T-helper 9 cell (primary cell): ENCODE measurements at places on chromosomes 3 and 15.

GRCh38 chr15:100926258-100926657, 7.1 kb downstream of the LRRK1 start:
- no peak for DNase-seq

DNA sequence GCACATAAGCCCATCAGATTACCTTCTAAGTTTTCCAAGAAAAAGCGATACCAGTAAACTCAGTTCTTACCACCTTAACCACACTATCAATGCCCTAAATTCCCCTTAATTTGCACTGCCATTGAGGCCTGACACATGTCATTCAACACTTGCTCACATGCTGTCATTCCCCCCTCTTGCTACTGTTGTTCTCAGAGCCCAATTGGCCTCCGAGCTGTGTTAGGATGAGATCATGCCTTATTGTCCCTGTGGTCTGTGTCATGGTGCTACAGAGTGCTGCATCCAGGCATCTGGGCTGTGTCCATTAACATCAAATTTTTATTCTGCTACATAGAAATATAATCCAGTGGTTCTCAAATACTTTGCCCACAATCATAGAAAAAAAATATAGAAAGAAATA, 213.6 kb downstream of the SSR3 start:
- DNase-seq: no peak

DNA sequence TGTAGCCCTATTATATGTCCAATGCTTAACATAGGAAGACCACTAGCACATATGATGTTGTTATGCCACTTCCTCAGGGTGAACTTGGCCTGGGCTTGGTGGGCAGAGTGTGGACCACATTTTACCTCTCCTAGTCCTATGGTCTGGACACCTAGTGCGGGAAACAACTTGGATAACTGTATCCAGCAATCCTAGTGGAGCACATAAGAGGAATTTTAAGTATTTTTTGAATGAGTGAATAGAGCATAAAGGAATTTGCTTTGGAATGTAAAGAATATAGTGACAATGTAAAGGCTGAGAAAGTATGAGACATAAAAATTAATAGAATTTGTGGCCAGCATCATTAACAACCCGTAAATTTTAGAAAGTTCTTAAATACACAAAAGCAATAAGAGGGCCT, 528.9 kb downstream of the IGSF11 start:
- no peak for DNase-seq

- no peak for DNase-seq
Measured at GRCh38 chr3:87307805-87308204, 31.4 kb upstream of the POU1F1 start.

- no peak for DNase-seq
Measured at GRCh38 chr3:26559227-26559626, 63.3 kb upstream of the LRRC3B start.

DNA sequence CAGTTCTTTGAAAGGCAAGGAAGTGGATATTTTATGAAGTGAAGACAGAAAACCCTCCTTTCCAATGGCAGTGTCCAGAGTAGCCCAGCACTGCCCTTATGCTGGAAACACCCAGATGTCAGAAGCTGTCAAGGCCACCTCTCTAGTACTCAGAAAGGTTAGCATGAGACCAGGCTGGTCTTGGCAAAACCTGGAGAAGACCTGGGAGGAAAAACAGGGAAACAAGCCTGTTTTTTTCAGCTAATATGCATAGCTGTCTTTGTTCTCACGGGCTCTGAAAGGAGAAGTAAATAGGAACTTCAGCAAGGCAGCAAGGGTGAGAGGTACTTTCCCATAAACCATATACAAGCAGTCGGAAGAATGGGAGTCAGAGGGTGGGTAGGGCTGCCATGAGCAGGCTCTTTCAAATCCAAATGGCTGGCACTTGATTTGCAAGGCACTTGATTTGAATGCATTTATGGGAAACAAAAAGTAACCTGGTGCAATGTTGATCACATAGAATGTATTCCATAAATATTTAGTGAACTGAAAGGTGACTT, 55.8 kb downstream of the HEG1 start:
- DNase-seq: no peak

GRCh38 chr3:55402886-55403609, 84.1 kb downstream of the WNT5A start:
- DNase-seq: no peak

- DNase-seq: no peak
Measured at GRCh38 chr3:46667657-46668056, 25.8 kb downstream of the ALS2CL start.

DNA sequence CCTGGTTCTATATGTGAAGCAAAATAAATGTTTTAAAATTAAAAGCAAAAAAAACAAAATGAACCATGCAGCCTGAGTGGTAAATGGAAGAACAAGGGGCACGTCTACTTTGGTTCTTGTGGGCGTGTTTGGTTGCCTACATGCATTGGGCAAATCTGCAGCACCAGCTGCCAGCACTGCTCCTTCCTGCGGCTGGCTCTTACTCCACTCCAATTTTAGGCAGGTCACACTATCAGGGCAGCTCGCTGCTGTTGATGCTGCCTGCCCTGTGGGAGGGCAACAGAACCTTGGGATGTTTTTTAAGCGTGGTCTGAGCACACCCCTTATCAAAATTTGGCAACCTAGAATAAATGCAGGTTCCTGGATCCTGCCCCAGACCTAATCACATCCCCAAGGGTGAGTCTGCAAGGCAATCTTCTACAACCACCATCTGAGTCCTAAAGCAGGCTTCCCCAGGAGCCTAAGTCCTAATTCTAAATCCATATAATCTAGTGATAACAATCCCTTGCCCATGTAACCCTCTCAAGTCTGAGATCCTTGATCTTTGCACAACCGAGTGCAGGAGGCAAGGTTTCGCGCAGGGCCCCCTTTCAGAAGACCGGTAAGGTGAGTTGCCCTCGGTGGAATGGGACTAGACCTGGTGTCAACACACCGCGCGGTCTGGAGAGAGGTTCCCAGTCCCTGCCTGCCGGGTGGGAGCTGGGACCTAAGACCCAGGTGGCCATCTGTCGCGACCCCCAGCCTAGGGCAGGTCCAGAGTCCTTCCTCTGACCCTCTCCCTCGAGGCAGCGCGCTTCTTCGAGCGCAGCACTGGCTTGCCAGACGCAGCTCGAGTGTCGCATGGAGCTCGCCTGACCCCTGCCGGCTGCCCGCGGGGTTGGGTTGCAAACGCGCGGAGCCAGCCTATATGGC, 15.9 kb downstream of the IVD start:
- DNase-seq: peak; percentile 78

DNA sequence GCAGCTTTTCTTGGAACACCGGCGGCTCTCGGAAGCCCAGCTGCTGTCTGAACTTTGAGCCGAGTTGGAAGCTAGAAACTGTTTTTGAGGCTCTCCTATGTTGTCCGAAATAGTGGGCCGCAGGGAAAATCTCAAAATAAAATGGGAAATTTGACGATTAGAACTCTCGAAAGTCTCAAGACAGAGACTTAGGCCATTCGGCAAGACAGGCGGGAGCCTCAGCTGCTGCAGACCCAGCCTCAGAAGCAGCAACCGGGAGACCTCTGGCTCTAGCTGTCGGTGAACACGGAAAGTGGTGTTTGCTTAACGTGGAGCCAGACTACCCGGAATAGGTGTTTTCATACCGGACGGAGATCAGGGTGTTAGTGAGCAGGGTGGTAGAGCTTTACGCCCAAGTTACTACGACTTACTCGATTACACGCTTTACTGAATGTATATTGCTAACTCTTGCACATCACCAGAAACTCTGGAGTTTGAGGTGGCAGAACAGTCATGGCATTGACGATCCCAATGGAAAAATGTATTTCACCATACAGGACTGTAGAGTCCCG, 357 bp upstream of the MAN2C1 start:
- no peak for DNase-seq

GRCh38 chr15:101135532-101136166, 116.2 kb downstream of the CHSY1 start:
- DNase-seq: no peak

DNA sequence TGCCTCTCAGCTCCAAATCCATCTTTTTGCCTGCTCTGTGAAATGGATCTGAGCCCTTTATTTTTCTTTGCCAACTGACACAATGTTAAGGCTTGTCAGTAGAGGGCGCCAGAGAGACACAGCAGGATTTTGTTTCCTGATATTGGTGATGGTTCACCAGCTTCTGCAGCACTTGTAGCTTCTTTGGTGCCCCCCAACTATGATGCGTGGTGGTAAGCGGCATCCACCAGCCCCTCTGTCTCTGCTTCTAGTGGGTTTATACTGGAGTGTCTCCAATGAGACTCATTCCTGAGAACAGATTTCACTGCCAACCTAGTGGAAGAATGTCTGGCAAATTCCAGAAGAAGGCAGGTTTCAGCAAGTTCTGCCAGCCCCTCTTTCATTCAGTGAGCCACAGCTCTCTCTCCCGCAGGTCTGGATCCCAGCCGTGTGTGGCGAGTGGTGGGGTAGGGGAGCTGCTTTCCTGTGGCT, 471.9 kb upstream of the FRG2C start:
- peak; percentile 48 for DNase-seq
